ENCODE measurements at places on chromosomes 16 and 17.

DNA sequence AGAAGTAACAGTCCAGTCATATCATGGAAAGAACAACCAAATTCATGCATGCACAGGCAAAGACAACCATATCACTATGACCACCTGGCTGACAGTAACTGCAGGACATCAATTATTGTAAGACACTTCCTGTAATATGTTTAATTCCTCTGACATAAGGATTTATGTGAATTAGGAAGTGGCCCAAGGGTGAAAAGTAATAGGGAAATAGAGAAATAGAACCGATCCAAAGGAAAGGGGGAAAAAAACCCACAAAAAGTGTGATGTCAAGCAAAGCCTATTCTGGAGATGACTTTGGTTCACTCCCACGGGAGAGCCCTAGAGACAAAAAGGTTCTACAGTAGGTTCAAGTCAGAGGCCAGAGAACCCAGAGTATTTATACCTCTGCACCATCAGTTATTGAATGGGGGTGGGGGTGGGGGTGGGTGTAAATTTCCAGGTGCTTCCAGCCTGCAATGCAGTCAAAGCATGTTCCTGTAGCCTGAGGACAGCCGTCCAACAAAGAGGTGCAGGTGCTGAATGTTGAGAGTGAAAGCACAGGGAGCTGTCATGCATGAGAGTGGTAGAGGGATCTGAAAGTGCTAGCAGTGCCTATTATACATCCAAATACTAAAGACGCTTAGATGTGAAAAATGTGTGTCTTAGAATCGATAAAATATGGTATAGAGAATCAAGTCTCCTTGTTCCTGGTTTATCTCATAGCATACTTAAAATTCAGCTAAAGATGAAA, 95.6 kb upstream of the HLF start:
- no peak for DNase-seq

DNA sequence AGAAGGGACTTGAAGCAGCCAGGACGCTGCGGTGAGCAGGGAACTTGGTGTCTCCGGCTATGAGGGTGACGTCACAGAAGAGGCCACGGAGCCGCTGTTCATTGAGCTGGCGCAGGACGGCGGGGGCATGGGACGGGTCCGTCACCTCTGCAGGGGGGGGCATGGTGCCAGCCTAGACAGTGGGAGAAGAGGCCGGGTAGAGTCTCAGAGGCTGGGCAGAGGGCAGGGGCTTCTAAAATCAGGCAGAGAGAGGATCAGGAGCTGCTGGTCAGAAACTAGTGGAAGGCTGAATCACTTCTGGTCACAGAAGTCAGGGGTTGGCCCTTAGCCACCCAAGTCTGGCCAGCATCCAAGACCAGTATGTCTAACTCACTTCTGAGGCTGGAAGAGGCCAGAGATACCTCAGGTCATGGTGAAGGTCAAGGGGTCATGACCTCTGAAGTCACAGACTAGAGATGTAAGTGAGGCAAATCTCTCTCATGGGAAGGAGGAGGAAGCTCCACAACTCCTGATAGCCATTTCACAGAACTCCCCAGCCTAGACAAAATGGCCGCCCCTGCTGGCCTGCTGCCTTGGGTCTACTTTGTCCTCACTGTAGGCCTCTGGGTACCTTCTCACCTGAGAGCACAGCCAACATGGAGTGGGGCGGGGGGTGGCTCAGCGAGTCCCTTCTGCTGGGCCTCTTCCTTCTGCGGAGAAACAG, 12.6 kb downstream of the ZBTB4 start:
- DNase-seq, result no peak

GRCh38 chr16:62752854-62753253, 716.6 kb upstream of the CDH8 start:
- no peak for DNase-seq

DNA sequence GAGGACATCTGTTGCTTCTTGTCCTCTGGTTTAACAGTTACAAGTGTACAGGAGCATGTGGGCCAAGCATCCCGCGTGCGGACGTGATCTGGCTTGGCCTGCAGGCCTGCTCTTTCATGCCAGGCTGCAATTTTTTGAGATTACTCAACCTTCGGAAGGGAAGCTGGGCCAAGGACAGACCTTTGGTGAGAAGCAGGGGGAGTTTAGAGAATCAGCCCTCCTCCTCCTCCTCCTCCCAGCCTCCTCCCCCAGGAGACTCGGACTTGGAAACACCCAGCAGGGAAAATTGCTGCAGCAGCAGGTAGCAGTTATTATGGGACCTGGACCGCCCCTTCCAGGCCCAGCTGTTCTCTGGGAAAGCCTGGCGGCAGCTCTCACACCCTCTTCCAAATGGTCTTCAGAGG, 5.1 kb upstream of the KLHL36 start:
- DNase-seq, result no peak

DNA sequence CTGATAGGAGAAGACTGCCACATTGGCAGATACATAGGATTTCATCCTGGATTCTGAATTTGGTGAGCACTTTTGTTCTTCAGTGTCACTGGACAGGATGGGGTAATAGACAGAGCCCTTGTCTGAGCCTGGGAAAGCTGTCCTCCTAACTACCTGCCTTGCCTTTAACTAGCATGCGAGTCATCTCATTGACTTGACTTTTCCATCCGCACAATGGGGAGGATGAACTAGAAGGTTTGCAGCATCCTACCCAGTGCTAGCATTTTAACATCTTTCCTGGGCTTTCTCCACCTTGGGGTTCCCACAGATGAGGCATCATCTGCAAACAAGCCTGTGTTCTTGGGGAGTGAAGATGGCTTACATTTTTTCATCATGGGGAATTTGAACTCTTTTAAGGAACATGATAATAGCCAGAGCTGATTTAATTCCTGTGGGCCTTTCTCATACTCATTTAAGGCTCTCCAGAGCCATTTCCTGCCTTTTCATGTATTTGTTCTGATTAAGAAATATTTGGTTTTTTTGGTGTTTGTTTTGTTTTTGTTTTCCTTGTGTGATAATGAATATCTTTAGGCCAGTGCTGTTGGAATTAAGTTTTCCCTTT, 139.5 kb downstream of the MSI2 start:
- no peak for DNase-seq

- DNase-seq, result no peak
Measured at GRCh38 chr16:19760356-19761060, 42.4 kb downstream of the IQCK start.

- no peak for DNase-seq
Measured at GRCh38 chr16:83117810-83118209, 491.0 kb downstream of the CDH13 start.

DNA sequence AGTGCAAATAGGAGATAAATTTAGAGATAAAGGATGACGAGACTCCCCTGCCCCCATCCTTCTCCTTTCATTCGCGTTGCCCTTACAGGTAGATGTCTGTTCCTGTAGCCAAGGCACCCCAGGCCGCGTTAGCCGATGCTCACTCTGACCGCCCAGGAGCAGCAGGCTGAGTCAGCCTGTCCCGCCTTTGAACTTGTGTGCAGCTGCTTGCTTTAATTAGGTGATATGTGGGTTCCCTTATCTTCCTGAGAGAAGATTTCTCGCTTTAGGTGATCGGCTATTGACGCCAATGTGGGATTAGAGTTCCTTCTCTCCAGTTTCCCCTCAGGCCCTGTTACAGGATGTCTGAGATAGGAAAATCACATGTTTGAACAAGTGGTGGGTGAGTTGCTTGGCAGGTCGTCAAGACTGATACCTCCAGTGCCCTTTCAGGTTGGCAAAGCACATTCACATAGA, 119.5 kb downstream of the MSI2 start:
- no peak for DNase-seq

DNA sequence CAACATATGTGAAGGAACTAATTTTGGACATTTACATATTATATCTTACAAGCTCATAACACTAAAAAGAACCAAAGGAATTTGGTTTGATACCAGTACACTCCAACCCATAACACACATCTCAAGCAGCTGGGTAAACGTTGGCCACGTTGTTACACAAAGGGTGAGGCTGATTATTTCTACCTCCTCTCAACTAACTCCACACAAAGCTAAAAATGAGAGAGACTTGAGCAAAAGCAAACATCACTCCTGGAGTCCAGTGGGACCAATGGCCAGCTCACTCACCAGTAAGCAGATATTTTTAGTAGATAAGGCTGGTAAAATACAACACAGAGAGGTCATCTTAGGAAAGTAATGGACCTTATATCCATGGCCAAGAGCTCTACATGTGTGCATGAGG, 207.6 kb downstream of the MRTFB start:
- DNase-seq, result no peak

DNA sequence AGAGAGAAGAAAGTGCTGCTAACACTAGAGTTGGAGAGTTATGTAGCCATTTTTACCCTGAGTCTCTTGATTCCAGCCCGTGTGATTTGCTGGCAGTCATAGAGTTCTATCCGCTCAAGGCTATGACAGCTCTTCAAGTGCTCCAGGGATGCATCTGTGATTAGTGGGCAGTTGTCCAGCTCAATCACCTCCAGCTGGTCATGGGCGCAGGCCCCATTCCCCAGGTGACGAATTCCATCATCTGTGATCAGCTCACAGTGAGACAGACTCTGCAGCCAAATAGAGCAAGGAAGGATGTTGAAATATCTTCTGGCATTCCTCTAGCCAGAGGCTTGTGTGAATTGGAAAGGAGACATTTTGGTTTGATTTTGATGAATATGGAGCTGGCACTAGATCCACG, 38.4 kb upstream of the STAC2 start:
- DNase-seq, result no peak

- no peak for DNase-seq
Measured at GRCh38 chr16:30078744-30079143, 3.0 kb downstream of the PPP4C start.

- DNase-seq, result no peak
Measured at GRCh38 chr17:51618476-51618875, 358.1 kb downstream of the UTP18 start.

- no peak for DNase-seq
Measured at GRCh38 chr17:47999582-47999981, 28.7 kb downstream of the CDK5RAP3 start.

DNA sequence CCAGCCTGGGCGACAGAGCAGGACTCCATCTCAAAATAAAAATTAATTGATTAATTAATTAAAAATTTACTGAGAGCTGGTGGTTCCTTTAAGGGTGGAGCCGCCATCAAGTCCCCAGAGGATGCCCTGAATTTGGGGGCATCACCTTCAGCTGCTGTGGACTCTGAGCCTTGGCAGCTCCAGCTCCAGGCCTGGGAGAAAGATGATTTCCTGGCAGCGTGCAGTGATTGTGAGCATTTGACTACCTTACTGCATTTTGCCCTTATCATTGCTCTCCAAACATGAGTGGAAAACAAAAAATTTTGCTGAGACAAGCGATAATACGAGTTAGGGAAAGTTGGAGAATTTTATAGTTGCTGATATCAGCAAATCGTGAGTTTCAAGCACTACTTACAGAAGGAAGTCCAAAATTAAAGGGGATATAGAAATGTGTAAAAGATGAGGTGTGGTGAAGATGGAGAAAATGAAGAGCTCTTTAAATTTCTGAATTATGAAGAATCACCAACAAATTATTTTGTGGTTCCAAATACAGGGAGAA, 2.6 kb upstream of the ITGAD start:
- DNase-seq, result no peak

GRCh38 chr16:83966153-83966696, 1.8 kb upstream of the NECAB2 start:
- DNase-seq, result no peak

DNA sequence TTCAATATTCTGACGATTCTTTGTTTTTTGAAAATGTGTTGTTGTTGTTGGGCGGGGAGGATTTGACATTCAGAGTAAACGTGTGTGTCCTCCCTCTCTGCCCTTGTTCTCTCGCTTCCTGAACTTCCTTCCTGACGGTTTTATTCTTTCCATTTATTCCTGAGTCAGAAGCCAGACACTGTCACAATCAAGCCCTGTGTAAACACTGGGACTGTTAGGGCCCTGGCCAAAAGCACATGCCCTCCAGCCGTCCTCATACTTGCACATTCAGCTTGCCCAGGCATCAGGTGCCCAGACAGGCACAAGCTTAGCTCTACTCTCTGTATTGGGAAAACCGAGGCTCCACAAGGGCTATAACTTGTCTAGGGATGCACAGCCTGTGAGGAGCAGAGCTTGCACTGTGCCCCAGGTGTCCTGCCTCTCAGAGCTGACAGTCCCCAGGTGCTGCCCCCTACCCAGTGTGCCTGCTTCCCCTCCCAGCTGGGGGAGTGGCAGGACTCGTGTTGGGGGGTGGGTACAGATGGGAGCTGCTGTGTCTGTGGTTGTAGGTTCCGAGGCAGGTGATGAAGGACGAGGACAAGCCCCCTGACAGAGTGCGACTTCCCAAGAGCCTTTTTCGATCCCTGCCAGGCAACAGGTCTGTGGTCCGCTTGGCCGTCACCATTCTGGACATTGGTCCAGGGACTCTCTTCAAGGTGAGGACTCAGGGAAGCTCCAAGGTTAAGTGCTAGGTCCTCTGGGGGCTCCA, 9.7 kb downstream of the ADGRG3 start:
- no peak for DNase-seq

- DNase-seq, result no peak
Measured at GRCh38 chr16:85104147-85104546, 8.1 kb downstream of the CIBAR2 start.

GRCh38 chr16:27020031-27020430, 46.7 kb upstream of the C16orf82 start:
- no peak for DNase-seq

GRCh38 chr16:70444249-70445063, 5.6 kb upstream of the ST3GAL2 start:
- DNase-seq, result no peak

DNA sequence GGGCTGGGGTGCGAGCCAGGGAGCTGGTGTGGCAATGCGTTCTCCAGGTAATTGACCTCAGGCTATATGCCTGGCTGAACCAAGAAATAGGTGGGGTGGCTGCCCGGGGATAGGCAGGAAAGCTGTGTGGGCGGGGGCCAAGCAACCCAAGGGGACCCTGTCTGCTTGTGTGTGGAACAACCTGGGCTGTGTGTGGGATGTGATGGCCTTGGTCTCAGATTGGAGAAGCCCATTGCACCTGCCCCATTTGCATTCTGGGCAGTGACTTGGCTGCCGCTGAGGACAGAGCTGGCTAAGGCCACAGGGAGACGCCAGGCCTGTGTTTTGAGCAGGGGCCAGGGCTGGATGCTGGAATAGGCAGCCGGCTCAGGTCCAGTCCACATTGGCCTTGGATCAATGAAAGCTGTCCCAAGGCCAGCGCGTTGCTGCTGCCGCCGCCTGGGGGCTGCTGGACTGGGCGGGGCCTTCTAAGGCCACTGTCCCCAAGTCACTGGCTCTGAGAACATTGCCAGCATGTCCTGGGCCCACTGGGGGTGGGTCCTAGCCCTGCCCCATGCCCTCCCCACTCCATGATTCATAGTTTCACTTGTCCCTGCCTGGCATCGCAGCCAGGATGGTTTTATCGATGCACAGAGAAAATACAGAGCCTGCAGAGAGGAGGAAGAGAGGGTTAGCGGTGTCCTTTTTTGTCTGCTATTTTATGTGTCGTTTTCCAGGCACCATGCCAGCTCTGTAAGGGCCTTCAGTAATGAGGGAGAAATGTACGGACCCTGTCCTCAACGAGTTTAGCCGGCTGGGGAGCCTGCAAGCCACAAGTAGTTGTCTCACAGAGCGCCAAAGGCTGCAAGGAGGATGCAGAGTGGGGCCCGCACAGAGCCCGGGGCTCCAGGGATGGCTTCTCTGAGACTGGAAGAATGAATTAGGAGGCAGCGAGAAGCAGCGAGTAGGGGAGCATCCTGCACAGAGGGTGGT, 43.9 kb downstream of the NKD1 start:
- no peak for DNase-seq

GRCh38 chr17:4986403-4986802, 1.1 kb downstream of the CAMTA2 start:
- no peak for DNase-seq

GRCh38 chr16:83705856-83706255, 101.9 kb upstream of the HSBP1 start:
- no peak for DNase-seq

- DNase-seq, result no peak
Measured at GRCh38 chr16:85785927-85786326, 13.4 kb downstream of the EMC8 start.

GRCh38 chr16:81500833-81501521, 56.4 kb downstream of the CMIP start:
- no peak for DNase-seq

Data from activated CD4-positive, alpha-beta T cell treated with anti-CD3 and anti-CD28 coated beads for 4 hours (primary cell).